ENCODE measurements at places on chromosomes 3 and 15. TPM values are rescaled to one million over a fixed set of nuclear protein-coding genes. Genes with fewer than 3 reads are reported as not detected.

The SST gene
- not detected for total RNA-seq

The CYP8B1 gene
- total RNA-seq: not detected

The ITGA11 gene
- 1.3 TPM for total RNA-seq

The RARB gene
- total RNA-seq: 35.0 TPM

The SPINK8 gene
- total RNA-seq: not detected

The RTP3 gene
- not detected for total RNA-seq

The FGF7 gene
- total RNA-seq: not detected

The NSUN3 gene
- total RNA-seq: 4.6 TPM

The FOXB1 gene
- not detected for total RNA-seq

The PAQR9 gene
- not detected for total RNA-seq

The SPATA12 gene
- 0.13 TPM for total RNA-seq

The MNS1 gene
- total RNA-seq: 1.3 TPM

The NR1I2 gene
- 0.05 TPM for total RNA-seq
